ENCODE measurements at places on chromosomes 1 and 21.

GRCh38 chr1:196180847-196181593 is 427.2 kb downstream of the KCNT2 start:
- no peak for DNase-seq

DNA sequence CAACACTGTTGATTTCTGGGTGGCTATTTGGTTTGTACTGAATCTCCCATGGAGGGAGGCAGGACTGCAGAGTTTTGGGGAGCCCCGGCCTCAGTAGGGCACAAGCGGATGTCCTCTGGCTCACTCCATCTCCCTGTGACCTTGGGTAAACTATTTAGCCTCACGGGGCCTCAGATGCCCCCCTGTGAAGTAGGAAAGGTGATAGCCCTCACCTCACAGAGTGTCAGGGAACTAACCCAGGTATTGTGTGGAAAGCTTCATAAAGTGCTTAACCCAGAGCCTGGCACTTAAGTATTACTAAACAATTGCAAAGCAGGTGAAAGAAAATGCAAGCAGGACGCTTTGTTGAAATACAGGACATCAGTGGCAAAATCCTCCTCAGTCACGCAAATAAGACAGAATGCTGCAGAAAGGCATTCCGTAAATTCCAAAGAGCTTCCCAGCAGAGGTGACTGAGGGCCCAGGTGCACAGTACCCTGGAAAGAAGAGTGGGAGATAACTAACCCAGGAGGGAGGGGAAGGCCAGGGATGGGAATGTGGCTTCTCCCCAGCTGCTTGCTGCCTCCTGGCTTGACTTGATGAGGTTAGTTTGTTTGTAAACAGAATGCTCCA is 436.3 kb downstream of the PRDM2 start:
- no peak for DNase-seq

DNA sequence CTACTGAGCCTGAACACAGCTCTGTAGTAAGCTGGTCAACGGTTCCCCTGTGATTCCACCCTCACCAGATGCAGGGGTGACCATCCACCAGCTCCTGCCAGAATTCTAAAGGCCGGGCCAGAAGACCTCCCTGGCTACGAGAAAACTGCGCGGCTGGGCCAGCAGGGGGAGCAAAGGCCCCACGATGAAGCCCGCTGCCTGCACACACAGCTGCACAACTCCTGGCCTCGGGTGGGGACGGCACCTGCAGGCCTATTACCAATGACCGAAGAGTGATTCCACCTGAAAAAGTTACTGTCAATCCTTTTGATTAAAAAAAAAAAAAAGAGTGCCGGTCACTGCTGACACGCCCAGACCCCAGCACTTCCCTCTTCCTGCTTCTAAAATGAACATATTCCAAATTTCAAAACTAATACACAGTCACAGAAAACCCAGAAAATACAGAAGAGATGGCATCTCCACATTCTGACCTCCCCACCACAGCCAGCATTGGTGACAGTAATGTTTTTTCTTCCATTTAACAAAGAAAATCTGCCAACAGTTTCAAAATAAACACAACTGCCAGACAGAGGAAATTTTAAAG is 49.8 kb upstream of the RIPK4 start:
- DNase-seq = peak; percentile 46

- no peak for DNase-seq
These were observed 328.8 kb downstream of the PLA2G4A start for GRCh38 chr1:187157552-187157951.

GRCh38 chr1:34520111-34520510 is 234.7 kb upstream of the GJB5 start:
- DNase-seq = no peak

DNA sequence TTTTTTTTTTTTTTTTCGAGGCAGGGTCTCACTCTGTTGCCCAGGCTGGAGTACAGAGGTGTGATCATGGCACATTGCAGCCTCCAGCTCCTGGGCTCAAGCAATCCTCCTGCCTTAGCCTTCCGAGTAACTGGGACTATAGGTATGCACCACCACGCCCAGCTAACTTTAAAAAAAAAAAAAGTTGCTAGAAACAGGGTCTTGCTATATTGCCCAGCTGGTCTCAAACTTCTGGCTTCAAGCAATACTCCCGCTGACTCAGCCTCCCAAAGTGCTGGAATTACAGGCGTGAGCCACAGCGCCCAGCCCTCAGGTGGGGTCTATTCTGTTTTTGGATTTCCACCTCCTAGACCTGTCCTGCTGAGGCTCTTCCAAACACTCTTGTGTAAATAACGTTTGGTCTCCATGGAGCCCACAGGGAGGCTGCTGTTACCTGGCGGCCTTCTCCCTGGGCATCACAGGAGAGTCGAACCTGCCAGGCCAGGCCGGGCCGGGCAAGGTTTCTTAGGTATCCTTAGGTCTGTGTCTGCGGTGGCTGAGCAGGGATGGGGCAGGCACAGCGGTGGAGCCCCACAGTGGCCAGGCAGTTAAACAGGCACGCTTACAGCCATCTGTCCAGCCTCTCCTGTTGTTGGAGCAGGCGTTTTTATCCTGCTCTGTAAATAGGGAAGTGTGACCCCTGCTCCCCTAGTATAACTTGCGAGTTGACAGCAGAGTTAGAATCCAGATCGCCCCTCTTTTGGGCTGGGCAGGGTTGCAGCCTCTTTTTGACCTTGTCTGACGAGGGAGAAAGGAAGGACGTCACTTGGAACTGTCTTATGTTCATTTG is 18.8 kb downstream of the PLEKHM2 start:
- DNase-seq = no peak
